ENCODE measurements at places on chromosomes 16 and 17.

GRCh38 chr16:31074814-31075183, 577 bp downstream of the ZNF646 start:
- no peak for DNase-seq

DNA sequence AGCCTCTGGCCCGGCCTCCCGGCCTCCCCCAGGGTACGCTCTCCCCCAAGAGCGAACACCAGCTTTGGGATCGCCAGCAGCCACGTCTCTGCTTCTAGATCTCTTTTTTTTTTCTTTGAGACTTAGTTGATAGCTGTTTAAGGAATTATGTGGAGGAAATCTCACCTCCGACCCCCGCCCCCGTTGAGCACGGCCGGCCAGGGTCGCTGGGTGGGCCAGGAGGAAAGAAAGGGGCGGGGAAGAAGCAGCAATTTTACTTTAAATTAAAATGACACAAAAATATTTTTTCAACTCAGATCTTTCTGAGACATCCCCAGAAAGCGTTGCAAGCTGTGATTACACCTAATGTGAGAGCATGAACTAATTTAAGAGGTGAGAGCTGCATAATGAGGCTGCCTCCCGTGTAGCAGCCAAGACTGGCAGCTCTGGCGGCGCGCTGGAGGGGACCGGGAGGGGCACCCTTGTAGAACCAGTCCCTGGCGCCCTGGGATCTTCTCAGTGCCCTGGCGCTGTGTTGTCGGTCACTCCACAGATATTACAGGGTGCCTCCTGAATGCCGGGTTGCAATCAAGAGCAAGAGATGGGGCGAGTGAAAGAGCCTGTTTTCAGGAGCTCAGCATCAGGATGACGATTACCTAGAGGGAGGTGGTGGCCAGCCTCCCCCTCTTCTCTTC, 1.9 kb upstream of the CBLN1 start:
- no peak for DNase-seq

GRCh38 chr17:19762515-19762961, 14.4 kb upstream of the ALDH3A1 start:
- DNase-seq, result no peak

DNA sequence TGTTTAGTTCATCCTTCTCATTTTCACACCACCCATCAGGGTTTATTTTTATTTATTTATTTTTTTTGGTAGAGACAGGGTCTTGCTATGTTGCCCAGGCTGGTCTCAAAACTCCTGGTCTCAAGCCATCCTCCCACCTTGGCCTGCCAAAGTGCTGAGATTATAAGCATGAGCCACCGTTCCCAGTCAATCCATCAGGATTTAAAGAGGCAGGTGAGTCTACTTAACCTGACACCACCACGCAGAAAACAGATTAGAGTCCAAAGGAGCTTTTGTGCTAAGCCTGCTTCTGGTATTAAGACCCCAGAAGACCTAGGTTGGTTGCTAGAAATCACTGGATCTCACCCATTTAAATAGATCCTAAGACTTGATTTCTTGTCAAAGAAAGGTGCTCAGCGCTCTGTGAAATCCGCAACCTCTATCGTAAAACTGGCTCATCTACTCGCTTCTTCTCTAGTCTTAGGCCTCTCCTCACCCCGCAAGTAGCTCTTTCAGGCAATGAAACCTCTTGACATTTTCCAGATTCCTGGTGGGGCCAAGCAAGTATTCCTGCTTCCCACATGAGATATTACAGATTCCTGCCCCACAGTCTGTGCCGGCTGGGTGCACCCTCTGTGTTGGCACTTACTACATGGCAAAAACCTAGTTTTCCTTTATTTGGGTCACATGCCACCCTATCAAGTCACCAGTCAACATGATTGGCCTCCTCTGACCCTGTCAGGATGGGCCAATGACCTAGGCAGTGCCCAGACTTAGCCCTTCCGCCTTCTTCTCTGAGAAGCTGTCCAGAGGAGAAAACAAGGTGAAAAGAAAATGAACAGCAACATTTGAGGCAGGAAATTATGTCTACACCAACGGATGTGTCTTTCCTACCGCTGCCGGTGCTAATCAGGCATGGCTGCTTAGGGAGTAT, 9.0 kb downstream of the PITPNA start:
- DNase-seq, result no peak

GRCh38 chr16:76293980-76294379, 16.8 kb downstream of the CNTNAP4 start:
- no peak for DNase-seq

DNA sequence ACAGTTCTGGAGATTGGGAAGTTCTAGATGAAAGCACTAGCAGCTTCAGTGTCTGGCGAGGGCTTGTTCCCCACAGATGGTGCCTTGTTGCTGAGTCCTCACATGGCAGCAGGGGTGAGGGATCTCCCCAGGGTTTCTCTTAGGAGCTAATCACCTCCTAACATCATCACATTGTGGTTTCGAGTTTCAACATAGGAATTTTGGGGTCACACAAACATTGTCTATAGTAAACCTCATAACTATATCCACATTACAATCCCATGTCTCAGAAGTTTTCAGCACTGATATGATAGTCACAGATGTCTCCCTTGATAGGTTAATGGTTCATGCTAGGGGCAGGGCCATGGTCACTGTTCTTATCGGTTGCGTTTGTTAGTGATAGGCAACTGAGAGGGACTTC, 13.8 kb downstream of the CLUAP1 start:
- DNase-seq, result no peak

DNA sequence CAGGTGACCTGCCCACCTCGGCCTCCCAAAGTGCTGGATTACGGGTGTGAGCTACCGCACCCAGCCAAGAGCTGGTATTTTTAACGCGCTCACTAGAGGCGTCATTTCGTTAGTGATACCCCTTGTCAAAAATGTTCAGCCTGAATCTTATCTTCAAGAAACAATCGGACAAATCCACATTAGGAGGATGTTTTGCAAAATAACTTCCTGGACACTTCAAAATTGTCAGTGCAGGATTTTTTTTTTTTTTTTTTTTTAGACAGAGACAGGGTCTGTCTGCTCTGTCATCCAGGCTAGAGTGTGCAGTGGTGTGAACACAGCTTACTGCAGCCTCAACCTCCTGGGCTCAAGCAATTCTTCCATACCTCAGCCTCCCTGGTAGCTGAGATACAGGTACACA, 63.0 kb downstream of the RMI2 start:
- DNase-seq, result no peak

All from esophagus squamous epithelium (tissue), 5 donors.